ENCODE measurements at places on chromosomes 2 and 18.

DNA sequence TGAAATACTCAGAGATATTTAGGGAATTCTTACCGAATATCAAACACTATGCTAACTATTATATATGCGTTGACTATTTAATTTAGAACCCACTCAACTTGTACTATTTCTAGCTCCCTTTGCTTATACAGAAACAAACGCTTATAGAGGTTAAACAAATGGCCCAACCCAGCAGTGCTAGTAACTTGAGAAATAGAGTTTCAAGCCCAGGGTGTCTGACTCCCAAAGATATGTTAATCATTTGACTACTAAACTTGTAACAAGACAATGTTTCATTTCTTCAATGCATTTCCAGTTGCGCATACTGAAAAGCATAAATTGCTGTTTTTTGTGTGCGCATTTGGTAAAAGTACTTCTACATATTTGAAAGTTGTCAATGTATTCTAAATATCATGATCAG is 310.3 kb downstream of the GALNT13 start:
- no peak for DNase-seq

DNA sequence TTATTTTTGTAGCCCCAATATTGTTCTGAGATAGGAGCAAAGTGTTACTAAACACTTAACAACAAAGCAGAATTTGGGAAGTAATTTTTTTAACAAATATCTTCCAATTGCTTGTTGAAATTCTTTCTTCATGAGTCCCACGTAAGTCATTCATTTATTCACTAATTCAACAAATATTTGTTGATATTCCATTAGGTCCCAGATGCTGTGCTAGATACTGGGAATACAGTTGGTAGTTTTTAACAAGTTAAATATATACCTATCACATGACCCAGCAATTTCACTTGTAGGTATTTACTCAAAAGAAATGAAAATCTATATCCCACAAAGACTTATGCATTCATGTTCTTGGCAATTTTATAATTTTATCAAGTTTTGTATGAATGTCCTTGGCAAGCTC is 7.0 kb upstream of the BBS5 start:
- DNase-seq: no peak

DNA sequence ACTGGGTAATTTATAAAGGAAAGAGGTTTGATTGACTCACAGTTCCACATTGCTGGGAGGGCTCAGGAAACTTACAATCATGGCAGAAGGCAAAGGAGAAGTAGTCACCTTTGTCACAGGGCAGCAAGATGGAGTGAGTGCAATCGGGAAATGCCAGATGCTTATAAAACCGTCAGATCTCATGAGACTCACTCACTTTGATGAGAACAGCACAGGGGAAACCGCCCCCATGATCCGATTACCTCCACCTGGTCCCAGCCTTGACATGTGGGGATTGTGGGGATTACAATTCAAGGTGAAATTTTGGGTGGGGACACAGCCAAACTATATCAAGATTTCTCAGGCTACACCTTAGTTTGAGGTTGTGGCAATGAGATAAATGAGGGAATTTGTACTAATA is 54.9 kb downstream of the AKAIN1 start:
- no peak for DNase-seq

GRCh38 chr2:97914691-97915213 is 81.0 kb downstream of the TMEM131 start:
- DNase-seq: no peak

DNA sequence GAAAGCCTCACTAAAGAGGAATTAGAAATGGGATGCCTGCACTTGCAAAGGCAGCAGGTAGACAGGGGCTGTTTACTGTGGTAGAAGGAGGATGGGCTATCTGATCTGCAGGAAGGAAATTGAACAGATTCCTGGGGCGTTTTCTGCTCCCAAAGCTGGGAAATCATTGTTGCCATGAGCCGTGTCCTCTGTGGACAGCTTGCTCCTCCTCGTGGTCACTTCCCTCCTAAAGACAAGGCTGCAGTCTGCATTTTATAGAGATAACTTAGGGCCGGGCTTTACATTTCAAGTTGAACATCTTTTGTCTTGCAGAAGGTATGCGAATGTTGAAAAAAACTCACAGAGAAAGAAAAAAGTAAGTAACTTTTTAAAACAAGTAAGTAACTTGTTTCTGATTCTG is 50.9 kb downstream of the DCDC2C start:
- no peak for DNase-seq

DNA sequence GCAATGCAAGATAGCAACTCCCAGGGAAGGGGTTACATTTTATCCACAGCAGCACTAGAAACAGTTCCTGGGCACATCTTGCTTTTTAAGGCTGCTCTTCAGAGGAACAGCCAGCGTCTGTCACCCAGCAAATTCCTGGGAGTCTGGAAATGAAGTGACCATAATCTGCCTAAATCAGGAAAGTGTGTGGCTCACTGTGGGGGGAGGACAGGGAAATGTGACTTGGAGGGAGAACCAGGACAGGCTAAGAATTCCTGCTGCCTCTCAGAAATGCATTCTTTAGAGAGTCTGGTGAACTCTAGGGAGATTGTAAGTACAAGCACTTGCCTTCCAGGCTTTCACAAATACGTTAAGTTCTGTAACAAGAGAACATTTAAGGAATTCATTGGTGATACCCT is 364.3 kb upstream of the SPHKAP start:
- DNase-seq: no peak

DNA sequence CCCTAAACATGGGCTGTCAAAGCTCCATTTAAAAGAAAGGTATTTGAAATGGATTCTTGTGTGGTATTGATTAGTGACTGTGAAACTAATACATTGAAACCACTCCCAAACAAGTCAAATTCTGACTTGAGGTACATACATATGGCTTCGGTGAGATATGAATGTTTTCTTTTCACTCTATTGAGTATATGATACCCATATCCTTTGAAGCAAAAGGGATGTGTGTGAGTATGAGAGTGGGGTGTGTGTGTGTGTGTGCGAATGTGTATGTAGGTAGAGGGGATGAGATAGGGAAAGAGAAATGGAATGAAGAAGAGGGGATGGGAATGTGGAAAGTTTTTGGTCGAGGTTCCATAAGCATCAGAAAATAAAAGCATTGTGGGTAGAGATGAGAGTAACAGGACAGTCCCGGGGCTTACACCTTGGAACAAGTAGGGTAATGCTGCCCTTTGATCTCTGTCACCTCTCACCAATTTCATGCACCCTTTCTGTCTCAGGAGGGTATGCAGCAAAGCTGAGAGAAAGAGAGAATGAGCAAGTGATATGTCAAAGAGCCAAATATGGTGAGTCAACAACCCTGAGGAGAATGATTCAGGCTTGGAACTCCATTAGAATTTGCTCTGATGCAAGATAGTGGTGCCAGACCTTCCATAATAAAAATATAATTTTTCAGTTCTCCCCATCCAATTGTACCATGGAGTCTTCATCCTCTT is 64.0 kb upstream of the ZEB2 start:
- DNase-seq: no peak

GRCh38 chr2:59084326-59084725 is 843.2 kb upstream of the FANCL start:
- no peak for DNase-seq

- no peak for DNase-seq
These were observed 65.8 kb downstream of the RNF144A start for GRCh38 chr2:6982934-6983589.

DNA sequence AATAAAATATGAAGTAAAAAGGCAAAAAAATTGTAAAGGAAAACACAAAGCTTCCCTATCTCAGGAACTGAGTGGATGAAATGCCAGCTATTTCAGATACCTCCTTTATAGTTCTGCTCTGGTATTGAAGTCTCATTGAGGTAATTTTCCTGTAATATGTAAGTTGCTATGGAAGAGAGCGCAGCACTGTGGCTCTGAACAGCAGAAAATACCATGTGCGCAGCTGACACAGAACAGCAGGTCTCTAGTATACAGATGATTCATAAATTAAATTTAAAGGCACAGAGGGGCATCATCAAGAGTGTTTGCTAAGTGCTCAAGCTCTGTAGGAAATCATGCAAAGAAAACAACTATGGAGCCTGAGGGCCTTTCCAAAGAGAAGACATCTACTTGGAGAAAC is 315.3 kb upstream of the CDH7 start:
- no peak for DNase-seq

DNA sequence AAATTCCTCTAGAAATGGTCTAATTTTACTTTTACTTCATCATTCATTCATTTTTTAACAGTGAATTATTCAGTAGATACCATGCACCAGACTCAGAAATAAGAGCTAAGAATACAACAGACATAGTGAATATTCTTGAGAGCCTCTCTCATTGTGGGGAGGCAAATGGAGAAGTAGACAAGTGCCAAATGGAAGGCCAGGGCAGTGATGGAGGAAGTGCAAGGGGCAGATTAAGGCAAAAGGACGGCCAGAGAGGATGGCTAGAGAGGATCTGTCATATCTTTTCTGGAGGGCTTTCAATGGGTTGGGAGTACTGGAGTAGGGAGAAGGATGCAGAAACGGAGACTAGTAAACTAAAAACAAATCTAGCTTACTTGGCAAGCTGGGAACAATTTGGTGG is 19.0 kb upstream of the RMDN2 start:
- DNase-seq: no peak

DNA sequence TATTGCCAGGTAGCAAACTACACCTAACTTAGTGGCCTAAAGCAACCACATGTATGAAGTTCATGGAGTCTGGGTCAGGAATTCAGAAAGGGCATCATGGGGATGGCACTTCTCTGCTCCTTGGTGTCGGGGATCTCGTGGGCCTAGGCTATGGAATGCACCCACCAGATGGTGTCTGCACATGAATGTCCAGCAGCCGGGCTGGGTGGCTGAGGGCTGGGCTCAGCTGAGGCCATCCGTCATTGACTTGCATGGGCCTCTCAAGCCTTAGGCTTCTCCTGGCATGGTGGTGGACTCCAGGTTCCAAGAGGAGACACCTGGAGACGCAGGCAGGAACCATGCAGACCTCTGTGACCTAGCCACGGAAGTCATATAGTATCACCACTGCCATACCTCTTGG is 26.0 kb upstream of the RPL31 start:
- no peak for DNase-seq

GRCh38 chr2:16362611-16363010 is 303.0 kb downstream of the CYRIA start:
- DNase-seq: no peak

DNA sequence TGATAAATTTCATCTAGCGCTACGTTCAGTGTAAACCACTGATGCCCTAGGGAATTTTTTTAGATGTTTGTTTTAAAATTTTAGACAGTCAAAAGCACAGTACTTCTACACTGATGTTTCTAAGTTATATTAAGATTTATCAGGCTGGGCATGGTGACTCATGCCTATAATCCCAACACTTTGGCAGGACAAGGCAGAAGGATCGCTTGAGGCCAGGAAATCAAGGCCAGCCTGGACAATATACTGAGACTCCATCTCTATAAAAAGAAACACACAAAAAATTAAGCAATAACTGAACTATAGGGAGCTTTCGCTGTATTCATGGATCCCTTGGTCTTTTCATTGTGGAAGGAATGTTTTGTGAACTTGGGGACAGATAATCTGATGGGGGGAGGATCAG is 50.6 kb upstream of the MAPRE2 start:
- DNase-seq: no peak

GRCh38 chr18:56747032-56747658 is 96.0 kb downstream of the WDR7 start:
- no peak for DNase-seq

GRCh38 chr2:149735237-149735958 is 147.8 kb upstream of the MMADHC start:
- DNase-seq: no peak

GRCh38 chr2:31065356-31065755 is 72.9 kb downstream of the GALNT14 start:
- DNase-seq: no peak

- no peak for DNase-seq
These were observed 155.7 kb downstream of the IRS1 start for GRCh38 chr2:226643946-226644282.

GRCh38 chr18:55097456-55098170 is 138.4 kb upstream of the CCDC68 start:
- DNase-seq: no peak

GRCh38 chr2:186135686-186136085 is 350.4 kb upstream of the ZC3H15 start:
- no peak for DNase-seq

Data from glutamatergic neuron (in vitro differentiated cells).